Activated CD4-positive, alpha-beta T cell treated with anti-CD3 and anti-CD28 coated beads for 24 hours (primary cell): ENCODE measurements at places on chromosomes 12 and 14.

GRCh38 chr14:84112589-84112988 lies 1417.4 kb upstream of the FLRT2 start:
- DNase-seq = no peak

- DNase-seq = no peak
These were observed 58.4 kb downstream of the SOX5 start for GRCh38 chr12:23891115-23891514.

DNA sequence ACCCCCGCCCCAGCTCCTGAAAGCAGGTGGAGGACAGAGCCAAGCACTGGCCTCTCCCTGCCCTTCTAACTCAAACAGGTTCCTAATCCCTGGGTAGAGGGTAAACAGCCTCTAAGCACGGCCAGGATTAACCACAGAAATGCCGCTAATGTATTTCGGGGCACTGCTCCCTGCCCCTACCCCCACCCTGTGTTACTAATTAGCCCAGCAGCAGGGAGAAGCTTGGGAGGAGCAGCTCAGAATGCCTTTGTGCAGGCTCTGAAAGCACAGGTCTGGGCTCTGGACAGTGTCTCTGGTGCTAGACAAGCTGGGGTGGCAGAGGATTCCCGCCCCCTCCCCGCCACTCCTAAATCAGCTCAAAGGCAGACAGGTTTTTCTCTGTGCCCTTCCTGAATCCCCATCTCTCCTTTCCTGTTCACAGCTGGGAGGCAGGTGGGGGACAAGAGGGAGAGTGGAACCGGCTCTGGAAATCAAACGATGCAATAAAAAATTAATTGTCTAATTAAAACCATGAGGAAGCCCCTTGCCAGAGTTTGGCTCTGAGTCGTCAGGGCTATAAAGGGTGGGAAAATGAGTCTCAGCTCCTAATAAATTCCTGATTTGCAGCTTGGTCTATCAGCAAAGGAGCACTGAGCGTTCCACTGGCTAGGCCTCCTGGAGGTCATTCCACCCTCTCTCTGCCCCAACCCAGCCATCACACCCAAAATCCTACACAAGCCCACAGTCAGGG lies 53.0 kb downstream of the SMUG1 start:
- DNase-seq = no peak

GRCh38 chr14:33207467-33208017 lies 268.9 kb downstream of the NPAS3 start:
- DNase-seq = no peak

GRCh38 chr12:116381744-116382685 lies 104.5 kb upstream of the MED13L start:
- no peak for DNase-seq

DNA sequence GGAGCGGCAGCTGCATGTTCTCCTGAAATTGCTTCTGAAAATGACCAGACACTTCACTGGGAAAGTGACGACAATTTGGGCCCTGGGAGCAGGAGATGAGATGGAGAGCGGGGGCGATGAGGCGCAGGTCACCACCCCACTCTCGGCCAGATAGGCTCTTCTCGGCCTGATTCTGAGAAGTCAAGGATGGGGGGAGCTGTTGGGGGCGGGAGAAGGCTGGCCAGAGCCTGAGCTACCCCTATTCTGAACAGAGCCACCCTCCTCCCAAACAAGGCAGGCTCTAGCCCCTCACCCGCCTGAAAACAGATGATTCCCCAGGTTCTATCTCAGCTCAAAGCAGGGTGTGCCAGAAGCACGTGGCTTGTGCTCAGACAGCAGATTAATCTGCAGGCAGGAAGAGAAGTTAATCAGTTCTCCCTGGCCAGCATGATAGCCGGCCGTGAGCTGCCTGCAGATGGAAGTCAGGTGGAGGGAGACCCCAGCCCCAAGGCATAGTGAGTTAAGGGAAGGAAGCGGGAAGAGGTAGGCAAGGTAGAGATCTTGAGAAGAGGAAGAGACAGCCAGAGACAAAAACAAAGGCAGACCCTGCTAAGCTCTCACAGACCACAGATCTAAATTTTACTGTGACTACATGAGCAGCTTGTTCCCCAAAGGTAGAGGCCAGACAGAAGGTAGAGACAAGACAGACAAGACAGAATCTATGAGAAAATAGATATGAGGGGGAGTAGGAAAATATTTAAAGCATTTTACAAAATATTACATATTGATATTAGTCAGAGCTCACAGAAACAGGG lies 10.9 kb upstream of the TAC3 start:
- no peak for DNase-seq

- no peak for DNase-seq
These were observed 1.3 kb downstream of the SENP1 start for GRCh38 chr12:48104531-48104930.

DNA sequence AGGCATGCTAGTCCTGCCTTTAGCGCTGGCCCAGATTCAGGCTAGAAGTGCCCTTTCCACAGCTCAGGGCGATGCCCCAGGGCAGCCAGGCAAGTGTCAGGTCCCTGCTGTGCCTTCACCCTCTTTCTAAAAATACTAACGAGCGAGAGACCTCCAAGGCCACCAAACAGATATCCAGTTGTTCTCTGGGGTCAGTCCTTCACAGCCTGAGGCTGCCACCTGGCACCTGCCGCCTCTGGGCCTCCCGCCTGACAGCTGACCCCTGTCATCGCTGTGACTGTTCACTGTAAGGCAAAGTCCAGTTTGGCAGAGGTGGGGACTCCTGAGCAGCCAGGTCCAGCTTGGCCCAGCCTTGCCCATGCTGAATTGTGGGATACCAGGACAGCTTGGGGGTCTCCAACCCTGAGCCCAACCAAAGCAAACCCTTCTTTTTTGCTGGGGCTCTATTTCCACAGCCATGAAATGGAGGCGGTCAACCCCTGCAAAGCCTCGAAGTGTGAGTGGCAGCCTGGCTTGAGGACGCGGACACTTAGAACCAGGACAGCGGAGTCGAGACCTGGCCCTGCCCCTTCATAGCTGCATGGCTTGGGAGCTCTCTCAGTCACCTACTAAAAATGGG lies 79.9 kb downstream of the NINJ2 start:
- no peak for DNase-seq
